Endothelial cell (in vitro differentiated cells): ENCODE measurements at places on chromosomes 12 and 14. TPM values are rescaled to one million over a fixed set of nuclear protein-coding genes. Genes with fewer than 3 reads are reported as not detected.

DNA sequence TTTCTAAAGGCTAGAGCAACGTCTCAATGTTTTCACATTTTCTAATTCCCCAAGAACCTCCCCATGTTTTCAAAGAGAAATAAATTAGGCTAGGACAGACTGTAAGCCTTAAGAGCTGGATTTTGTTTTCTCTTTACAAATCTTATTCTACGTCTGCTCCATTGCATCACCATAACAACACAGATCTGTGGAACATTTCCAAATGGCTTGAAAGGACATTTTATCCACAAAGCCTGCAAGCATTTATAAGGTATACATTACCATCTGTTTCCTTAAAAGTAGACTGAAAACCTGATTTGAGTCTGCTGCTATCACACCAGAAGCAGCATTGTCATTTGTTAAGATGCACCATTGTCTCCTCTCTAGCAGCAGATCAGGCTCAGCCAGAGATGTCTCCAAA is 115.3 kb upstream of the PLEKHA5 start:
- no peaks in the 10 kb centered on the region for H3K27me3 ChIP-seq
- H3K27ac ChIP-seq, result no peak overlapping the region

DNA sequence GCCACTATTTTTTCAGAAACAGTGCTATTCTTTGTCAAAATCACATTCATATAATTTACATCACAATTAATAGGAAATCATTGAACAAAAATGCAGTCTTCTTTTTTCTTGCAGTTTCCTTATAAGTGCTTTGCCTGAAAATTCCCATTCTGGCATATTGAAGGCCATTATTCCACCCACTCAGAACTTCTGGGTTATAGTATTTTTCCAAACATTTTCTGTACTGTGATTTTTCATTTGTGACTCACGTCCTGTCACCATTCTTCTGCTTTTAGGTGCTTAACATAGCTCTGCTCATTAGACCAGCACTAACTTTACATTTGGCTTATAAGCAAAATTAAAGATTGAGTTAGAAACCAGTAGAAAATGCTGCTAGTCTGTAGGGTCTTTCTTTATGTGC is 241.0 kb upstream of the NPAS3 start:
- no peaks in the 10 kb centered on the region for H3K27me3 ChIP-seq
- no peak overlapping the region for H3K27ac ChIP-seq
- no peaks in the 10 kb centered on the region for H3K36me3 ChIP-seq
- H3K4me3 ChIP-seq, result no peak overlapping the region

DNA sequence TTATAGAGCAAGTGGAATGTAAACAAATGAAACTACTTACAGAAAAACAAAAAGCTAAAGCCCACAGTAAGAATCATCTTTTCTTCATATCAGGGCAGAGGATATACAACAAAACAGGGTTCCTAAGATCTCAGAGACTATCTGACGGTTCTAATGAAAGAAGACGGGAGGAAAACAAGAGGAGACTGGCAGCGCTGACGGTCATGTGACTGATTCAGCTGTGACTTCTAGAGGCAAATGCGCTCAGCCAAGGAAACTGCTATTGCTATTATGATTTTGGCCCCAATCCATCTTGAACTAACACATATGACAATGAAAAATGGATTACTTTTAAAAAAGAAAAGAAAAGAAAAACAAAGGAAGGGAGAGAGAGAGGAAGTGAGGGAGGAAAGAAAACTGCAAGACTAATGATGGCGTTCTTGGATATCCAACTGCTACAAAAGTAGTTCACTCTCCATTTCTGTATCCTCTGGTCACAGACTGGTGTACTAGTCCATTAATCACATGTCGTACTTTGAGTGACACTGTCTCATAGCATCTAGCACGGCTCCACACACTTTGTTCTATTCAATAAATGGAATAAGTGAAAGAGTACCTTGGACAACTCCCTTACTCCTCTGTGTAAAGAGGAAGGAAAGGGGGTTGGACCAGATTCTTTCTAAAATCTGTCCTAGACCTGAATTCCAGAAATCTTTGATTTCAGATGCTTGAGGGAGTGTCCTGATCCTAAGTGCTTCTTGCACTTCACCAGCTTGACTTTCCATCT is 119.3 kb downstream of the DAD1 start:
- H3K36me3 ChIP-seq, result no peaks in the 10 kb centered on the region
- H3K27ac ChIP-seq, result no peak overlapping the region
- DNase-seq, result no peak
- peaks cover 5% of the 10 kb centered on the region for H3K27me3 ChIP-seq
- peaks cover 28% of the 10 kb centered on the region for H3K4me1 ChIP-seq
- no peak overlapping the region for H3K4me3 ChIP-seq

Gene TECPR2
- total RNA-seq, result 28.9 TPM

GRCh38 chr12:3348055-3348454 is 142.9 kb upstream of the PRMT8 start:
- no peaks in the 10 kb centered on the region for H3K4me1 ChIP-seq
- no peaks in the 10 kb centered on the region for H3K27me3 ChIP-seq
- no peak for DNase-seq
- H3K4me3 ChIP-seq, result no peak overlapping the region

Gene LYSET
- total RNA-seq, result 13.6 TPM

GRCh38 chr12:84658877-84659276 is 253.7 kb downstream of the SLC6A15 start:
- H3K27me3 ChIP-seq, result no peaks in the 10 kb centered on the region
- no peak for DNase-seq
- H3K4me1 ChIP-seq, result no peaks in the 10 kb centered on the region
- H3K36me3 ChIP-seq, result no peaks in the 10 kb centered on the region
- H3K27ac ChIP-seq, result no peak overlapping the region

GRCh38 chr14:88533064-88533602 is 21.7 kb downstream of the PTPN21 start:
- no peak for DNase-seq
- peaks cover 2% of the 10 kb centered on the region for H3K27me3 ChIP-seq
- no peak overlapping the region for H3K27ac ChIP-seq
- peaks cover 3% of the 10 kb centered on the region for H3K4me1 ChIP-seq
- H3K36me3 ChIP-seq, result peaks cover 15% of the 10 kb centered on the region

Gene CMKLR1
- 0.51 TPM for total RNA-seq

Gene CYP27B1
- 1.4 TPM for total RNA-seq

DNA sequence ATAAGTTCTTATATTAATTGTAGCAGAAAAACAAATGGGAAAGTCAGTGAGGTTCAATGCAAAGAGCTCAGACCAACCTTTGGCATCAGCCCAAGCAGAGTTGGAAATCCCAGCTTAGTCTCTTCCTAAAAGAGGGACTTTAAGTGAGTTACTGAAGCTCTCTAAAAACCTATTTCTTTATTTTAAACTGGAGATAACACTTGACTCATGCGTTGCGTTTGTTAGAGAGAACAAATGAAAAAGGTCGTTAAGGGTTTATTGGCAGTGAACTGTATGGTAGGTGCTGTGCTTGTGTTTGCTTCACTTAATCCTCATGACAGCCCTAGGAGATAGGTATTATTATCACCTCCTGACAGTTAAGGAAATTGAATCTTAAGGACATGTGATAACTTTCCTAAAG is 396.5 kb downstream of the RAD51B start:
- H3K27me3 ChIP-seq, result no peaks in the 10 kb centered on the region
- no peaks in the 10 kb centered on the region for H3K4me1 ChIP-seq
- DNase-seq, result no peak
- H3K36me3 ChIP-seq, result no peaks in the 10 kb centered on the region
